ENCODE measurements at places on chromosomes 4 and X.

DNA sequence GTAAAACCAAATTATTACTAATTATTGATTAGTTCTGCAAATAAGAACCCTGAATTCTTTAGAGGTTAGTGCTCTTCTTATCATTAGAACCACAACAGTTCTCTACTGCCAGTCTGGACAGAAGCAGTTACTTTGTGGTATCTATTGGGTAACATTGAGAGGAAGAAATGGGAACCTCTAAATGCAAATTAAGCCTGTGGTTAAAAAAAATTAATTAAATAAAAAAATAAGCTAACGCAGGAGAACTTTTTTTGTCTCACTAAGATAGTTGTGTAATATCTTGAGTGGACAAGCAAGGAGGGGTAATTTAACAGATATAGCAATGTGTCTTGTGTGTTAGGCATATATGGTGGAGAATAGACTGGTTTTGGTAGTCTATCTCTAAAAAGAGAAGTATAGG lies 32.9 kb upstream of the TET2 start:
- no peak for DNase-seq

DNA sequence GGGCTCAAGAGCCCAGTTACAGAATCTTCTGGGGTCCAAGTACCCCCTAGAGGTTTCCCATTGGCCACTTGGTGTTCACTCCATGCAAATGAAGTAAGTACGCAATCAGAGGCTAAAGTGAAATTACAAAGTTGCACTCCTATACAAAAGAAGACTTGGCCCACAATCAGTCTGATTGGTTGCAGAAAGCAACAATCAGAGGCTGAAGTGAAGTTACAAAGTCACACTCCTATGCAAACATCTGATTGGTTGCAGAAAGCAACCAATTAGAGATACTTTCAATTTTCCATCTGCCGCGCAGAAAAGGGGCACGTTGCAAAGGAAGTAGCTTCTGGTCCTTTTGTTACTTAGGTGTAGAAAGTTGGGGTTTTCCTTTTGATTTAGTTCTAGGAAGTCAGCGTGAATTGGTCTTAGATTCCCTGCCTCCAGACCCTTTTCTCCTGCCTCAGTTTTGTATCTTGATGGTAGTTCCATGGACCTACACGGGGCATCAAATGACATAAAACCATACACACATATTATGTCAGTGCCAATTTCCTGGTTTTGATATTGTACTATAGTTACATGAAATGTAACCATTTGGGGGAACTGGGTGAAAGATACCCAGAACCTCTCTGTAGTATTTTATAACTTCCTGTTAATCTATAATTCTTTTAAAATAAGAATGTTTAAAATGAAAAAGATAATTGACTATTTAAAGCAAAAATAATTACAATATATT lies 12.4 kb upstream of the PIN4 start:
- no peak for DNase-seq

DNA sequence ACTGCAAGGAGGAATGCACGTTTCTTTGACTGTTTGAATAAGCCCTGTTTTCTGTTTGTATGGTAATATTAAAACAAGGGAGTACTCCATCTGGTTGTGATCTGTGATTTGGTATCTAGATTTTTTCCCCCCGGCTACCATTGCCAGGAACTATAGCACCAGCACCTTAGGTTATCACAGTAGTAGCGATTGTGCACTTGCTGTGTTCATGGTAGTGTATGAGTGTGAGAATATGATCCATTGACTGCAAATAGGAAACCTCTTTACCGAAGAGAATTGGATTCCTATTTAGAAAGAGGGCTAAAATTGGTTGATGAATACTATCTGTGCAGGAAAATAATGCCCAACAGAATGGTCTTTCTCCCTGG lies 69.9 kb downstream of the LARP7 start:
- DNase-seq = no peak

DNA sequence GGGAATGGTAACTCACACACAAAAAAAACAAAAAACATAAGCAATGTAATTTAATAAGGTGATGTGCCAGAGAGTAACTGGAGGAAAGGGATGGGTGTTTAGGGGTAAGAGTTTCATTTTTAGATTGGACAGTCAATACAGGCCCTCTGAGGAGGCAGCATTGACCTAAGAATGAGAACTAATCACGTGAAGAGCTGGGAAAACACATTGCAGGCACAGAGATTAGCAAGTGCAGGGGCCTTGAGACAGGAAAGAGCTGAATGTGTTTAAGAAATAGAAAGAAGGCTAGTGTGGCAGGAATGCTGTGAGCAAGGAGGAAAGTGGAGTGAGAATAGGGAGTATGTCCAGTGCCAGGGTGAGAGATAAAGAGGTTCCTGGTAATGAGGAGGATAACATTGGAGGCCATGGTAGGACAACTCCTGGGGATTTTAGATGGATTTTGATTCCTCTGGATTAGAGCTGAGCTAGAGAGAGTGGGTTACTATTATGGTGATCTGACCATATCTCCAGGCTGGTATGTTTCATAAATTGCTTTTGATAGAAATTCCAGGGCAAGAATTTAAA lies 17.6 kb downstream of the PDLIM5 start:
- DNase-seq = no peak

GRCh38 chr4:66059136-66059535 lies 388.8 kb upstream of the EPHA5 start:
- DNase-seq = no peak

DNA sequence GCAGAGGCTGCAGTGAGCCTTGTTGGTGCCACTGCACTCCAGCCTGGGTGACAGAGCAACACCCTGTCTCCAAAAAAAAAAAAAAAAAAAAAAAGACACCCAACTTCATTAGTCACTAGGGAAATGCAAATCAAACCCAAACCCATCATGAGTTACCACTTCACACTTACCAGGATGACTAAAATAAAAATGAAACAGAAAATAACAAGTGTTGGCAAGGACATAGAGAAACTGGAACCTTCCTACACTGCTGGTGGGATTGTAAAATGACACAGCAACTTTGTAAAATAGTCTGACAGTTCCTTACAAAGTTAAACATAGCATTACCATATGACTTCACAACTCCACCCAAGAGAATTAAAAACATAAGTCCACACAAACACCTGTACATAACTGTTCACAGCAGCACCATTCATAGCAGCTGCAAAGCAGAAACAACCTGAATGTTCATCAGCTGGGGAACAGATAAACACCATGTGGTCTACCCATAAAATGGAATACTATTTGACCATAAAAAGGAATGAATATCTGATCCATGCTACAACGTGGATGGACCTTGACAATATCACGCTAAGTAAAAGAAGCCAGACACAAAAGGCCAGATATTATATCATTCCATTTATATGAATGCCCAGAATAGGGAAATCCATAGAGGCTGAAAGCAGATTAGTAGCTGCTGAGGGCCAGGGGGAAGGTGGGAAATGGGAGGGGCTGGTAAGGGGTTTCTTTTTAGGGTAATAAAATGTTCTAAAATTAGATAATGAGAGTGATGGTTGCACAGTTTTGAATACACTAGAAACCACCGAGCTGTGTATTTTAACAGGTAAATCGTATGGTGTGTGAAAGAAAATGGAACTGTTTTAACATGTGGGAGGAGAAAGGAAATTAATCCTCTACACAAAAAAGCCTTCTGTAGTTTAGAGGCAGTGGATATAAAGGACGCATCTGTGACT lies 18.3 kb downstream of the CD99L2 start:
- no peak for DNase-seq

GRCh38 chr4:27985522-27985921 lies 1124.9 kb downstream of the STIM2 start:
- DNase-seq = no peak

DNA sequence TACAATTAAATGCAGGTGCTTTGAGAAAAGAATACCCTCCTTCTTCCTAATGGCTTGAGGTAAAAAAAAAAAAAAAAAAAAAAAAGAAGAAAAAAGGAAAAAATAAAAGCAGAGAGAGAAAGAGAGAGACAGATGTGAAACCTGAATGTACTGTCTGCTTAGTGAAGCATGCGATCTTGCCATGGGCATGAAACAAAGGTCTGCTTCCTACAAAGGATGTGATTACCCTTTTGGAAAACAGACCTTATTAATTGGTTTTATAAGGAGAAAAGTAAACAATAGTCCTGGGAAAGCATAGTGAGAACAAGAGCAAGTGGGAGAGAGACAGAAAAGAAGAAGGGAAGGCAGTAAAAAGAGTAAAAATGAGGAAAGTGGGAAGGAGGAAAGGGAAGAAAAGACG lies 526.1 kb upstream of the PABPC4L start:
- no peak for DNase-seq

GRCh38 chr4:172188248-172188988 lies 375.2 kb downstream of the GALNTL6 start:
- DNase-seq = no peak
